Activated gamma-delta T cell treated with anti-CD3 and anti-CD28 coated beads, Interleukin-2, amount 50 U/mL, for 16 hours (primary cell): ENCODE measurements at places on chromosomes 16 and 17.

DNA sequence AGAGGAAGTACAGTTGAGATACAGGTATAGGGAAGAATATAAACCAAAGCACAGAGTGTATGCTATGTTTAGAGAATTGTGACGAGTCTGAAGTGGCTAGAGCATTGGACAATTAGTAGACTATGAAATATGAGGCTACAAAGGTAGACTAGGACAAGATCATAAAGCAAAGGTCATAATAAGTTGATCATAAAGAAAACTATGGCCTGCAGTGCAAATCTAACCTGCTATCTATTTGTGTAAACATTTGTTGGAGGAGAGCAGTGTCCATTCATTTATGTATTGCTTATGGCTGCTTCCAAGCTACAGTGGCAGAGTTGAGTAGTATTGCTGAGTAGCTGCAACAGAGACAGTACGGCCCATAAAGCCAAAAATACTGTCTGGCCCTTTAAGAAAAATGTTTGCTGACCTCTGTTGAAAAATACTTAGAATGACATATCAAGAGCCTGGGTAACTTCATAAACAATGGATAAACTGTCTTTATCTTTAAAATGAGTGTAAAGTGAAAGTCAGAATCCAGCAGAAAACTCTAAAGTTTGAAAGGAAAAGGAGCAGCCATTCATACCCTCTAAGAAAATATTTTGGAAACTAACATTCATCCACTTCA, 14.5 kb upstream of the OR1E2 start:
- no peak for DNase-seq

DNA sequence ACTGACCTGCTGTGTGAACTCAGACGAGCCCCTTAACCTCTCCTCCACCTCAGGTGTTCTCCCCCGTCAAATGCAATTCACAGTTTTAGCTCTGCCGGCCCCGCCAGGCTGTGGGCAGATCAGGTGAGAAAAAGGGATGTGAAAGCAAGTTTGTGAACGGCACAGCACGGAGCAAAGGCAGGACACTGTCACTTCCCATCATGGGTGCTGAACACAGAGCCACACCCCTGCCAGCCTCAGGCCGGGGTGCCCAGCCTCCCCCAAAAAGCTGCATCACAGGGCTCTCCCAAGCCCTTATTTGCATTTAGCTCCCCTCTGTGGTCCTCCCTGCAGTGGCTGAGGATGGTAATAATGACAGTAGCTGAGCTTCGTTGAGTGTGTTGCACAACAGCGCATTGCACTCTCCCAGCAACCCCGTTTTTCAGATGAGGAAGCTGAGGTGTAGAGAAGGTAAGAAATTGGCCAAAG, 88.8 kb upstream of the TNRC6C start:
- no peak for DNase-seq

DNA sequence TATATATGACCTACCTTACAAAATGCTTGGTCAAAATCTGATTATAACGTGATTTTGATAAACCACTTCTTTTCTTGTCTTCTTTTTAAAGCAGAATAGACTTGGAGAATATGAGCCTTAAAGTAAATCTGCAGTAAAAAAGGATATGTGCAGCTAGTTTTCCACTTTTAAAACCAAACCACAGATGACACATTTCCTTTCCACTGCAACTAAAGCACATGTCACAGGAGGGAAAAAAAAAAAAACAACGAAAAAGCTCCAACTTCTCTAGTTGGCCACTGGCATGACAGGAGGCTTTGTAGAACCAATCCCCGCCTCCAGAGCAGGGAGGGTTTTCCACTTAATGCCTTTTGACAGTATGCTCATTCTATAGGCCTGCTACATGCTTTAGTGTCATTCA, at the start of gene EVI2A:
Gene EVI2A, minus strand, starts transcription at position 142 of the 400 bp plus-strand sequence. CDS start 2,609 bp downstream, outside the sequence.
- peak; percentile 65 for DNase-seq

- no peak for DNase-seq
These were observed 287.9 kb downstream of the FTO start for GRCh38 chr16:53991754-53992378.

GRCh38 chr16:47320546-47321310, 140.1 kb downstream of the ITFG1 start:
- DNase-seq, result no peak

- no peak for DNase-seq
These were observed 240.0 kb downstream of the C16orf95 start for GRCh38 chr16:87076950-87077749.

DNA sequence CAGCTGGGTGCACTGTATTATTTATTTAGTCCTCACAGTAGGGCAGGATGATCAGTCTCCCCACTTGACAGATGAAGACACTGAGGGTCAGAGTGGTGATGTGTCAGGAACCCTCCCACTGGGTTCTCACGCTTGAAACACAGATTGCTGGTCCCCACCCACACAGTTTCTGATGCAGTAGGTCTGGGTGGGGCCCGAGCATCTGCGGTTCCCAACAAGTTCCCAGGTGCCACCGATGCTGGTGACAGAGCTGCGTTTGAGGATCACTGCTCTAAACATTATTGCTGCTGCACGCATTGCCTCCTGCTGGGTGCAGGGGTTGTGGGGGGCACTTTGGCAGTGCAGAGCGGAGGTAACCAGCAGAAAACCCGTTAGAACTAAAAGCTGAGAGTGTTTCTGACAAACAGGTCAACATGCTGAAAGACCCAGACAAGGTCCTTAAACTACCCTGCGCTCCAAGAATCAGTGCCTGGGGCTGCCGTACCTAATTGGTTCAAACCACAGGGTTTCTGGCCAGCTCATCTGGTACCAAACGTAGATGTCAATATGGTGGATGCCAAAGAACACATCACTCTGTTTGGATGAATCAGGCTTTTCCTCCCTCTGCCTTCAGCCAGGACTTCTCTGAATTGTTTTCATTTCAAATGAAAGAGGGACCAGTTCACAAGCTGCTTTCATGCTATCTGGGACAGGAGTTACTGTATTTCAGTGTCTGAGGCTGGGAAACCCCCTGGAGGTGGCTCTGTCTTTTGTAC, 76.0 kb downstream of the ABCC1 start:
- peak; percentile 14 for DNase-seq
